Endothelial cell of umbilical vein (primary cell): ENCODE measurements at places on chromosomes 1 and 21. TPM values are rescaled to one million over a fixed set of nuclear protein-coding genes. Genes with fewer than 3 reads are reported as not detected.

Gene OR10J1
- total RNA-seq: not detected in 2 replicates

DNA sequence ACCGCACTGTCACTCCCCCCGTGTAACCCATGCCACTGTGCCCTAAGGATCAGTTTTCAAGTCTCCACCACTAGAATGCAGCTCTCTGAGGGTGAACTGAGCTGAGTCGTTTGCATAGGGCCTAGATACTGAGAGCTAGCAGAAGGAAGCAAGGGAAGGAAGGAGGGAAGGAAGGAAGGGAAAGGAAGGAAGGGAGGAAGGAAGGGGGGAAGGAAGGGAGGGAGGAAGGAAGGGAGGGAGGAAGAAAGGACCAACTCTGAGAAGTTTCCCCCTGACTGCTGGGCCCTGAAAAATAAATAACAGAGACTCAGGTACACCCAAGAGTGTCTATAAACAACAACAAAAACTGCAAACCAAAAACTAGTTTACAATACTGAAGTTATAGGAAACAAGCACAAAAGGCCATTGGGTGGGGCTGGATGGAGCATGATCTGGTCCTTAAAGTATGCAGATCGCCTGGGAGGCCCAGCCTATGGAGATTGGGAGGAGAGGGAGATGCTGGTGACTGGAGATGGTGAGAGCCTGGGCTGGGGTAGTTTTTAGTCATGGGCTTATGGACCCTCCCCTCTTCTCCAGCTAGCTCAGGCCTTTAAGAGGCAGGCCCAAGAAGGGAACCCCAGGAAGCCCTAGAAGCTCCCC is 1.7 kb upstream of the MRPS15 start:
- no peak for DNase-seq
- H3K27me3 ChIP-seq: no peaks in the 10 kb centered on the region
- H3K27ac ChIP-seq: no peak overlapping the region
- peaks cover 10% of the 10 kb centered on the region for H3K4me1 ChIP-seq
- peaks cover 3% of the 10 kb centered on the region for H3K36me3 ChIP-seq

Gene FCGR1A
- not detected in 2 replicates for total RNA-seq

Gene FCAMR
- total RNA-seq: not detected in 2 replicates

Gene LRRC39
- total RNA-seq: 0.40 and 0.67 TPM in 2 replicates

DNA sequence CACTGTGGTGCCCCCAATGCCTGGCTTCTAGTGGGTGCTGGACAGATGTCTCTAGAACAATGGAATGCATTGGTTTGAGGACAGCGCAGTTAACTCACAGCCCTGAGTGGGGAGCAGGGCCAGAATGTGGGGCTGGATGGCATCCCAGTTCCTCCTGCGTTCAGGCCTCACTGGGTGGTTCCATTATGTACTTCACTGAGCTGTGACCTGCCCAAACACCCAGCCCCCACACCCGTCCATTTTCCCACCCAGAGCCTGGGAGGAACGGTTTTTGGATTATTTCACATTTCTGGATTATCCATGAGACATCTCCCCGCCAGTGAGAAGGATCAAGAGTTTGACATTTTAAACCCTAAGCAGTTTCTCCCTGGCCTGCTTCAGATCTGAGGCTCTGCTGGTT is 55.3 kb upstream of the WASF2 start:
- H3K36me3 ChIP-seq: peaks cover 37% of the 10 kb centered on the region
- H3K27me3 ChIP-seq: no peaks in the 10 kb centered on the region
- H3K4me1 ChIP-seq: peaks cover 6% of the 10 kb centered on the region
- H3K4me3 ChIP-seq: no peak overlapping the region
- no peak overlapping the region for H3K27ac ChIP-seq
- DNase-seq: no peak

Gene IVL
- not detected in 2 replicates for total RNA-seq

- peaks cover 3% of the 10 kb centered on the region for H3K27me3 ChIP-seq
- H3K4me3 ChIP-seq: no peak overlapping the region
- no peaks in the 10 kb centered on the region for H3K36me3 ChIP-seq
- no peak for DNase-seq
- no peak overlapping the region for H3K27ac ChIP-seq
- no peaks in the 10 kb centered on the region for H3K4me1 ChIP-seq
Observed at GRCh38 chr1:241813768-241814320, 34.2 kb upstream of the EXO1 start.

DNA sequence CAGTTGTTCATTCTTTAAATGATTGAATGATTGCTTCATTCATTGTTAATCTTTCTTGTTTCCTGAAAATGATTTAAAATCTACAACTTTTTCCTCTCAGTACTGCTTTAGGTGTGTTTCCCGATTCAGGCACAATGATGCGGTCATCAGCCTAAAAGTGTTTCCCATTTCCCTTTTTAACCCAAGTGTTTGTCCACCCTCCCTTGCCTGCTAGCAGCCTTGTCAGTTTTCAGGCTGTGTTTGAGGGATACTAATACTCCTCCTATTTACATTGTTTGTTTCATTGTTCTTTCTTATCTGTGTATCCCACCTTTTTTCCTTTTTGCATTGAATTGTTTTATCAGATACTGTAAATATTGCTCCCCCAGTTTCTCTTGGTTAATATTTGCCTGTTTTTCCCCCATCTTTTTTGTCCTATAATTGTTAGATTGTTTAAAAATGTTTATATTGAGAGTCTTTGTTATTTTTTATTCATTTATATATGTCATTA is 131.1 kb downstream of the KIAA0319L start:
- no peaks in the 10 kb centered on the region for H3K27me3 ChIP-seq
- H3K27ac ChIP-seq: no peak overlapping the region
- peaks cover 9% of the 10 kb centered on the region for H3K4me1 ChIP-seq
- no peaks in the 10 kb centered on the region for H3K36me3 ChIP-seq

DNA sequence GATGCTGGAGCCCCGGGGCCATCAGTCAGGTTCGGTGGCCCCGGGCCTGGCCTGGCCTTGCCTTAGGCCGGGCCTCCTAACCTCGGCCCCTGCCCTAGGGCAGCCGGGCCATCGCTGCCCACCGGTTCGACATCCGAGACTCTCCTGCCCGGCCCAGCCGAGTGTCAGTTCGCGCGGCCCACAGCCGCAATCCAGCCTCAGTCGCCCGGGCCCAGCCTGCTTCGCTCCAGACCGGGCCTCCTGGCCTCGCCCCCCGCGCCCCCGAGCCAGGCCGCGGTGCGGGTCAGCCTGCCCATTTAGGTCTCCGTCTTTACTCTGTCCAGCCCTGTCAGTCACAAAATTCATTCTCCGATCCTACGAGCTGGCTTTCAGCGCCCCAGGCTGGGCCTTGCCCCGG is 777 bp downstream of the LRRC41 start:
- H3K36me3 ChIP-seq: peaks cover under 1% of the 10 kb centered on the region
- H3K4me1 ChIP-seq: peaks cover 20% of the 10 kb centered on the region
- DNase-seq: peak; percentile 50
- peak overlapping the region; percentile 81 for H3K27ac ChIP-seq

DNA sequence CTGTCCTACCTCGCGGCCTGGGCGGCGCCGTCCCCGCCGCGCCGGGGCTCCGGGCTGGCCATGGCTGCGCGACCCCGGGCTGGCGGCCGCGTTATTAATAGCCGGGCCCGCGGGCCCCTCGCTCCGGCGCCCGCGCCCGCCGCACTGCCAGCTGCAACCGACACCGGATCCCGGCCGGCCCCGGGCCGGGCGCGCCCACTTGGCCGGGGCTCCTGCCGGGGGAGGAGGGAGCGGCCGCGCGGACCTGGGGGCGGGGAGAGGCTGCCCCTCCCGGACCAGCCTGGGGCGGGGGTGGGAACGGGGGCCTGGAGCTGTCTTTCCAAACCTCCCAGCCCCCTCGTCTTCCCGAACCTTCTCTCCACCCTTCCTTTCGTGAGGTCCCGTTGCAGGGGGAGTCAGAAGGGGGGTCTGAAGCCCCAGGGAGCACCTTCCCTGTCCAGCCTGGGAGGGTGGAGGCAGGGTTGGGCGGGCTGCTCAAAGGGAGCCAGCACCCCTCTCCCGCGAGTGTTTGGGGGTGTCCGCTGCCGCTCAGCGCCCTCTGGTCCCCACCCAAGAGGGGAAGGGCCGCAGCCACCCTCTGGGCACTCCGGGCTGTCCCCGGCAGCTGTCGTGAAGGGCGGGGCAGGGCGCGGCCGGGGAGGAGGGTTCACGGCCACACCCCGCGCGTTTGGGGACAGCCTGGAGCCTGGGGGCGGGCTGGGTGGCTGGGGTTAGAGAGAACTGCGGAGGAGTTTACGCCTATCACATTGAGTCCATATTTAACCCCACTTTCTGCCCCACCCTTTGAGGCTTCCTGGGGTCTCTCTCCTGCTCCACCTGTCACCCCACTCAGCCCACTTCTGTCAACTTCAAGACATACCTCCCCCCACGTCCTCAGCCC is at the start of gene SYNC:
Gene SYNC (minus strand): TSS at position 172 of the 880 bp plus-strand sequence. CDS start 110 bp downstream, at position 62.
- H3K4me1 ChIP-seq: peaks cover 11% of the 10 kb centered on the region
- H3K27ac ChIP-seq: no peak within 1 kb of the TSS
- DNase-seq: no peak
- H3K4me3 ChIP-seq: peak within 1 kb of the TSS; percentile 81

Gene PROK1
- not detected in 2 replicates for total RNA-seq

- DNase-seq: no peak
- H3K27ac ChIP-seq: no peak overlapping the region
- H3K4me3 ChIP-seq: no peak overlapping the region
- no peaks in the 10 kb centered on the region for H3K36me3 ChIP-seq
Observed at GRCh38 chr1:240658312-240658960, 46.5 kb upstream of the GREM2 start.

Gene ZNF648
- total RNA-seq: not detected in 2 replicates

DNA sequence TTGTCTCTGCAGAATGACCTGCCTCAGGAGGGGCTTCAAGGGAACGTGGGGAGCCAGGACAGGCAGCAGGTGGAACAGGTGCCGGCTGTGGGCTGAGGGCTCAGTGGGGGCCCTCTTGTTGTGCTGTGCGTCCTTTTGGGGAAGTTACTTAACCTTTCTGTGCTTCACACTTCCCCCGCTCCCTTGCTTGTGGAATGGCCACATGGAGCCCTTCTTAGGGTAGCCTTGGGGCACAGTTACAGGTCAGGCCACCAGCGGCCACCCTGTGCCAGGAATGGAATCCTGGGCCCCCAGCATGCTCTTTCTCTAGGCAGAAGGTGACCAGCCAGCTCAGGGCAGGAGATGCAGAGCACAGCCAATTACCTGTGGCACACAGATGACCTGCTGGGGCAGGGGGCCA is 2.6 kb downstream of the IKBKE start:
- no peak for DNase-seq
- H3K4me1 ChIP-seq: peaks cover 27% of the 10 kb centered on the region
- no peak overlapping the region for H3K27ac ChIP-seq
- peaks cover 22% of the 10 kb centered on the region for H3K36me3 ChIP-seq
- H3K4me3 ChIP-seq: no peak overlapping the region
